ENCODE measurements at places on chromosomes 2 and 18. TPM values are rescaled to one million over a fixed set of nuclear protein-coding genes. Genes with fewer than 3 reads are reported as not detected.
A peak's percentile ranks its signal among the peaks of the same experiment; 100 is the strongest.

The TRIM54 gene
- total RNA-seq, result not detected

The MAP3K19 gene
- total RNA-seq, result not detected

The DHX57 gene
- 16.9 TPM for total RNA-seq

DNA sequence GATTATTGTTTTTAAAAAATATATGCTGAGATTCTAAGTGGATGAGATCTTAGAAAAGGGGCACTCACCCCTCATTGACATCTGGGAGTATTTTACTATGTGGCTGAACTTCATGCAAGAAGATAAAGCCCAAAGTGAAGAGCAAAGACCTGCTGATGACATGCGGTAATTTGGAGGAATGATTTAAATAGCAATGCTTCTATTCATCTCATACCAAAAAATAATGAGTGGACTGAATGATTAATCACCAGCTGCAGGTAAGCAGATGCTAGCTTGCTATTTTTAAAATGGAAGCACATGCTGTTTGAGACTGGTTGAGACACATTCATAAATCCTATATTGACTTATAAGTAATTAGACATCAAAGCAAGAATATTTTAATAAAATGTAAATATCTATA is 12.7 kb upstream of the CDK15 start:
- DNase-seq, result no peak

GRCh38 chr18:61322265-61322873 is 10.9 kb upstream of the CDH20 start:
- no peak for DNase-seq

DNA sequence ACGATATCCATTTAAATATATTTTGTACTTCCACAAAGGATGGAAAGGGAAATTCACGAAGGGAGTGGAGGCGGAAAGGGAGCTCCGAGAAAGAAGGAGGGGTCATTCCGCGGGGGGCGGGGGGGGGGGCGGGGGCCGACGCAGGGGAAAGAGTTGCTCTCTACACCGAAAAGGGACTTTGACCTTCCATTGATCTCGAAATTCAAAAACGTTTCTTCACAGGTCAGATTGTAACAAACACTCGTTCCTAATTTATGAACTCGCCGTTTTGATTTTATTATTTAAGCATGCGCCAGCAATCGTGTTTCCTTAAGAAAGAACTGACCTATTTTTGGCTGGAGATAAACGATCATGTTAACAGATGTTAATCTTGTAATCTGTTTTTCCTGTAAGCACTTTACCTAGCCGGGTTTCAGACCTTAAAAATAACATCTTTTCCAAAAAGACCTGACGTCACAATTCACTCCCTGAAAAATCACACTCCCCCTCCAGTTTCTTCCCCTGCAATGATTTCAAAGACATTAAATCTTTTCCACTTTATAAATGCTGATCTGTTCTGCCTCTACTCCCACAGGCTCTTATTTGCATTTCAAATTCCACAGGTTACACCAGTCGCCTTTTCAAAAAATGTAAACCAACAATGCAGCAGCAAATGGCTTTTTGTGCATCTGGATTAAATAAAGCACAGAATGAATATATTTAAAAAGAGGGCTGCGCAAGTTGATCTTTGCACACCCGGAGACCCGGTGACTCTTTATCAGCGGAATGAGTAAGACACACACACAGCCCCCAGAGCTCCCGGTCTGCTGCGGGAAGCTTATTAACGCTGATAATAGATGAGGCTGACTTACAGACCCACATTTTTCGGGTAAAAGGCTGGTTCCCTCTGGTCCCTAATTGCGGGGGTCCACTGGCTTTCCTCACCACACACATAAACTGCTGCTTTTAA is 1.6 kb downstream of the ZNF516 start:
- peak; percentile 52 for DNase-seq

- no peak for DNase-seq
These were observed 11.0 kb downstream of the CAPG start for GRCh38 chr2:85399183-85399455.

GRCh38 chr2:240642061-240642805 is 17.0 kb downstream of the GPR35 start:
- DNase-seq, result no peak

DNA sequence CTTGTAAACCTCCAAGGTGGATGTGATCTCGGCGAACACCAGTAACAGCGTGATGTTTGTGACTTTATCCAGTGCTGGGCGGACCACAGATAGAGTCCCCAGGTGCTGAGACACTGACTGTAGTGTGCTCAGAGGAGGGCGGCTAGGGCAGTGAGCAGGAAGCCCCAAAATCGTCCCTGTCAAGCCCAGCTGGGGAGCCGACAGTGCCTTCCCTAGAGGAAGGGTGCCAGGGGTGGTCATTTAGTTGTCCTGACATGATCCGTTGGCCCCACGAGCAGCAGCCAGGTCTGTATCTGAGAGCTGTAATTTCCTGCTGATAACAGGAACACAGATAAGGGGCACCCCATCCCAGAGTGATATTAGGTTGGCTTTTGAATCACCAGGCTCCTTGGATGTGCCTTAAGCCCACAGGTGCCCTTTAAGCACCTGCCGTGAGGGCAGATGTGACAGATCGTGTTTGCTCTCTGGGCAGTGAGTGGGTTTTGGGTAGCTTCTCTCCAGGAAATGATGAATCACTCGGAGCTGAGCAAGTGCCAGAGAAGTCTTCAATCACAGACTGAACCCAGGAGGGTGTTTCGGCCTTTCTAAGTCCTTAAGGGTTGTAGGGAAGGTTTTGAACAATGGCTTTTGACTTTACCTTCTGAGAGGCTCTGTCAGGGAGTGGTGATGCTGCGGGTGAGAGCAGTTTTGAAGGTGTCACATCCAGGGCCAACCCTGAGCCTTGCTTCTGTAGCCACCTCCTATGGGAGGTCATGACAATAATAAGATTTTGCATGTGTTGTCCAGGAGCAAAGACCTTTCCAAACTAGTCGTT is 7.7 kb downstream of the LPIN1 start:
- DNase-seq, result no peak

GRCh38 chr2:160608599-160608998 is 115.0 kb upstream of the RBMS1 start:
- DNase-seq, result no peak
